Activated CD4-positive, alpha-beta T cell treated with anti-CD3 and anti-CD28 coated beads, Interleukin-2, amount 10 ng/mL, durations not matched to agents 7 days and 5 days (primary cell): ENCODE measurements at places on chromosomes 1 and 21.

DNA sequence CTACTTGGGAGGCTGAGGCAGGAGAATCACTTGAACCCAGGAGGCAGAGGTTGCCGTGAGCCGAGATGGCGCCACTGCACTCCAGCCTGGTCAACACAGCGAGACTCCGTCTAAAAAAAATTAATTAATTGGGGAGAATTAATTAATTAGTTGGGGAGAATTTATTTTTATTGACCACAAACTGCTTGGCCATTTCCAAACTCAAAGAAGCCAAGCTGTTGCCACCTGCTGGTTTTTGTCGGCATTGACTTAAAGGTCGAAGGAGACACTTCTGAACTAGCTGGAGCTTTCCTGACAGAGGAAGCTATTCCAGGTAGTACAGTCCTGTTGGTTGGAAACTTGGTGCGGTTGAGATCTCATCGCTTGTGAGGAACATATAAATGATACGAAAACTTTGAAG, 13.1 kb downstream of the MAP1LC3C start:
- no peak for DNase-seq

DNA sequence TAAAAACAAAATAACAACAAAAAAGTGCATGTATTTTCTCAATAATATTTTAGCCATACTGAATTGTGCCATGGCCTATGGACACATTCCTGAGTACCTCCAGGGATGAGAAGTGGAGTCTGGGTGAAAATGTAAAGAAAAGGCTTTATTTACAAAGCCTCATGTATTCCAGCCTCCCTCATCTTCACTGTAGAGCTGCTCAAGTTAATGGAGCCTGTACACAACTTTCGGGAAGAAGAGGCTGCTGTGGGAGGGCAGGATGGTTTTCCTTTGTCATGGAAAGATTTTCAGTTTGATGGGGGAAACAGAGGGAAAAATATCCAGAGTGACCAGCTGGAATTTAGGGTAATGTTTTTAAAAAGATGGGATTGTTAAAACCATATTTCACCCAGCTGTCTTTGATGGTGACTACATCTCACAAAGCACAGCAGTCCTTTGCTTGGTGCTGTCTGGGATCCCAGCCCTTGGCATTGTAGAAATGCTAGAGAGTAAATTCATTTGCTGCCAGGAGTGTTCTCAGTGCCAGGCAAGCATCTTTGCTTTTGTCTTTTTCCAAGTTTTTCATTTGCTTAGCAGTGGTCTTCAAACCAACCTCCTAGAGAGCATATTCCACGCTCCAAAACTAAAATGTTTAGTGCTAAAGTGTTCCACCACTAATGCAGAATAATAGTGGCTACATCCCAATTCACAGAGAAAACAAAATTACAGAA, 54.9 kb downstream of the DPT start:
- no peak for DNase-seq

DNA sequence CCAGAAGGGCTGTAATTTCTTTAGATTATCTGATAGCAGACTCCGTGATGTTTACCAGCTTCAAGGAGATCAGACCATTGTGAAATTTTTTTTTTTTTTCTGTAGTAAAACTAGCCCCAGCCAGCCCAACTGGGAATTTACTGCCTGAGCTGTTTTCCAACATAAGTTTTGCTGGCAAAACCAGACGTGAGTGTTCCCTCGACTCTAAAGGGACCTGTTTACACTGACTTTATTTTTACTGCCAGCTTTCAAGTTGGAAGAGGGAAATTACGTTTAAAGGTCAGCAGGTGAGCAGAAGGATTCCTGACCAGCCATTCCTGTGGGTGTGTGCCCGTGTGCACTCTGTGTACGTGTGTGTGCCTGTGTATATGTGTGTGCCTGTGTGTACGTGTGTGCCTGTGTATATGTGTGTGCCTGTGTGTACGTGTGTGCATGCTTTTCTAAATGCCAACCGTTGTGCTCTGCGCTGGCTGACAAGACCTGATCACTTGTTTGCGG, 374 bp downstream of the MAB21L3 start:
- no peak for DNase-seq

GRCh38 chr1:4681026-4681425, 26.6 kb downstream of the AJAP1 start:
- DNase-seq, result no peak

GRCh38 chr1:7989762-7990428, 28.4 kb downstream of the PARK7 start:
- DNase-seq, result no peak

DNA sequence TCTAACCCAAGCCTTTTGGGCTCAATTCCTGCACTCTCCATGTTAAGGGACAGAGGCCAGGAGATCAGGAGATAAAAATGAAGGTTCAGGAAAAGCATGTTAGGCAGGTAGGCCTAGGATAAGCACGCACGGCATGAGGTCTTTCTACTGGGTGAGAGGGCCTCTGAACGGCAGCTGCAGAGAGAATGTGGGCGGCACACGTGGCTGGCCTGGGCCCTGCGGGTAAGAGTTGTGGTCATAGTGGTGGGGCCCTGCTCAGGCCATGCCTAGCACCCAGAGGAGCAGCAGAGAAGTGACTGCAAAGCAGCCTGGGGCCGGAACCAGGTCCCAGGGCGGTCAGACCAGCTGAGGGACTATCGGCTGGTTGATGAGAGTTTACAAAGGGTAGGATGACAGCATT, 7.5 kb upstream of the FOXO6 start:
- DNase-seq, result no peak

DNA sequence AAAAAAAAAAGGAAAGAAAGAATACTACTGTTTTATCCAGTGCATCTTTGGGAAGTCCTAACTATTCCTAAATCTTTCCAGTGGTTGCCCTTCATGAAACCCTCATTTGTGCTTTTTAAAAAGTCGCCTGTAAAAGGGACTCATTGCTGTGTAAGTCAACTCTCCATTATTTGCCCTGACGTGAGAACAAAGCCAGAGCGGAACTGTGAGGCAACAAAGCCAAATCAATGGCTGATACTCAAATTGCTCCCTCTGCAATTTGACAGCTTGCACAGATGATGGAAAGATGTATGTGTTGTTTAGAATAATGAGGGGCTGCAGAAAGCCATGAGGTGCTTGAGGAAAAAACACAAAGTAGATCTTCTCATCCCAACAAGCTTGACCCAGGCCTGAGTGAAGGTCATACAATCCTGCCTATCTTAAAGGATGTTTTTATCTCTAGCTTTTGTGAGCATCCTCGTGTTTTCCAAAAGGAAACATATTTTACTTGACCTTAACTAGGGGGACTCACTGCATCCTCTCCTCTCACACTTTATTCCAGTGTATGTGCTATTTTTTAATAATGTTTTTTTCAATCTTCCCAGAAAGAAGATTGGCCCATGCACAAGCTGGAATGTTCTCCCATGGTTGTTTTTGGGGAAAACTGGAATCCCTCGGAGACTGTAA, 33.4 kb downstream of the SMYD2 start:
- no peak for DNase-seq

- DNase-seq, result no peak
These were observed 18.8 kb upstream of the ARHGEF10L start for GRCh38 chr1:17520473-17521319.

DNA sequence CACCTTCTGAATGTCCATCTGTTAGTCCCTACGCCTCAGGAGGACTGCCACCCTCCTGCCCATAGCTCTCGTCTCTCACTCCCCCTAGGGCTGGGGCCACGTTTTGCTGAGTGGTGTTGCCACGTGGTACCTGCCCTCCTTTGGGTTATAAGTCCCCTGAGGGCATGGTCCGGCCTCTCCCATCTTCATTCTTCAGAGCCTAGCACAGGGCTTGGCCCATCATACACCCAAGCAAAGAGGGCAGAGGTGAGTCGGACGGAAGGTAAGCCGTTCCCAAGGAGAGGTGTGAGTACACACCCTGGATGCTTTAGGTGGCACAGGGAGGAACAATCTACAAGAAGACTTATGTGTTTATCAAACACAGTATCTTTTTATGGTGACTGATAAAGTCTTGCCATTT, 10.9 kb downstream of the PADI2 start:
- DNase-seq, result no peak

GRCh38 chr1:63327417-63328054, 5.2 kb downstream of the FOXD3 start:
- peak; percentile 45 for DNase-seq

GRCh38 chr1:231190456-231190855, 28.6 kb downstream of the TRIM67 start:
- no peak for DNase-seq

DNA sequence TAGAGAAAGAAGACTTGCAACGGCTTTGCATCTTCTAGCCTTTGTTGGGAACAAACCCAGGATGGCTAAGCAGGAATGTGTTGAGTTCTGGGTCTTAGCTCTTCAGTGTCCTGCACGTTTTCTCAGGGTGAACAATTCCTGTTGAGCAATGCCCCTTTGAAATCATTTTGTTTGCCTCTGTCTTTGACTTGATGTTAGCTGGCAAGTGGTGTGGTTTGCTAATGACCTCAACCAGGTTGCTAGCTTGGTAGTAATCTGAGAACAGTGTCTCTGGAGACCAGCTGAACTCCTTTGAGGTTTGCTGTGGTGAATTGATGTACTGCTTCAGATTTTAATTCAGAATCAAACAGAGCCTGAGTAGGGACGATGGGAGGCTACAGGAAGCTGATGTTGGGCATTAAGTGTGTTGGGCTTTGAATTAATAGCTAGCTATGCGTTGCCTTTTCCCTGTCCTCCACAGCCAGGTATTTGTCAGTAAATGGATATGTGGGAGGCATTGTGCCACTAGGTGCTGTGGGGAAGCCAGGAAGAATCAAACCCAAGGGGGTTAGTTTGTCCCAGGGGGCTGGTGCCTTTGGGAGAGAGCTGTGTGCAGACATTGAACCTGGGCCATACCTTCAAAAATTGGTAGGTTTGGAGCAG, 23.3 kb upstream of the SRSF10 start:
- no peak for DNase-seq

DNA sequence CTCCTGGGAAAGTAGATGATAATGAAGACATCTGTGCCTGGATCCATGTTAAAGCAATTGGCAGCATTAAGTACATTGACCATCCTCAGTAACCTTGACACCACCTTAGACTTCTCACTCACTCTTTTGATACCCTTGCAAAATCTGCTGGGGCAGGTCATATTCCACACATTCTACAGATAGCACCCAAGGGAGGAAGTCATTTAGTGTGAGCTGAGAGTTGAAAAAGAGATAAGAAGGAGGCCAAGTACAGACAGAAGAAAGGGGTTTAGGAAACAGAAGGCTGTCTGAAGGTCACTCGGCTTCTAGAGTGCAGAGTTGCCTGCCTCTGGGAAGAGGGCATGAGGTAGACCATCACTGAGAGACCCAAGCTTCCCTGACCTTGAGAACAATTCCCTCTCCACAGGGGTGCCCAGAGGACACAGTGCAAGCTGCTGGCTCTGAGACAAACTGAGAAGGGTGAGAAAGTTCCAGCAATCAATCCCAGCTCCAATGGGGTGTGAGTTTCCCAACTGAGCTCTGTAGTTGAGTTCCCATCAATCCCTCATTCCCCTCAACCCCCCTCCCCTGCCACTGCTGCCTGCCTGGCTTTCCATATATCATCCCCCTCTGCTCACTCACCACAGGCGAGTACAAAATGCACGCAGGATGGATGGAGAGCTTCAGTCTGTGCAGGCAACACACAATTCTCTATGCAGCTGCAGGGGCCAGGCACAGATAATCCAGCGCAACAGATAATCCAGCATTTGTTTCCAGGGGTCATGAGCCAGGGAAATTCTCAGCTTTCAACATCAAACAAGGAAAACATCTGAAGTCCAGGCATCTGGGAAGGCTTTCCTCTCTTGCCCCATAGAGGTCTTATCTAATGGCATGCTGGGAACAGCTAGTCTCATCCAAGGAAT, 7.4 kb upstream of the MOB3C start:
- DNase-seq, result no peak

DNA sequence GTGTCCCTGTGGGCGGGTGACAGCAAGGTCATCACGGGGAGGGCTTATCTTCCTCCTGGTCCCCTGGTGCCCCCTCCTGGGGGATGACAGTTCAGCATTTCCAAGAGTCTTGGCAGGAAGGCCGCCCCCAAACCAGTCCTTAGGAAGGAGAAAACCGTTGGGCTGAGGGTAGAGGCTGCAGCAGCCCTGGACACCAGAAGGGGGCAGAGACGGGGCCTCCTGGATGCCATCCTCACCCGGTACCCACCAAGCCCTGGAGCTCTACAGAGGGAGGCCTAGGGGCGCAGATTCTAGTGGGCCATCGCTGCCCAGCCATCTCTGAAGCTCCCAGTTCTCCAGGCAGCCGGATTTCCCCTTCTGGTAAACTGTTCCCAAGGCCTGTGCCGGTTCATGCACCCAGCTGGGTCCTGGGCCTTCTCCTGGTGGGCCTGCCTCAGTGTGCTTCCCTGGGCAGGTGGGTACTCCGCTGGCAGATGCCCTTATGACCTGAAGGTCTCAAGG, 14.8 kb upstream of the ZNF669 start:
- no peak for DNase-seq

DNA sequence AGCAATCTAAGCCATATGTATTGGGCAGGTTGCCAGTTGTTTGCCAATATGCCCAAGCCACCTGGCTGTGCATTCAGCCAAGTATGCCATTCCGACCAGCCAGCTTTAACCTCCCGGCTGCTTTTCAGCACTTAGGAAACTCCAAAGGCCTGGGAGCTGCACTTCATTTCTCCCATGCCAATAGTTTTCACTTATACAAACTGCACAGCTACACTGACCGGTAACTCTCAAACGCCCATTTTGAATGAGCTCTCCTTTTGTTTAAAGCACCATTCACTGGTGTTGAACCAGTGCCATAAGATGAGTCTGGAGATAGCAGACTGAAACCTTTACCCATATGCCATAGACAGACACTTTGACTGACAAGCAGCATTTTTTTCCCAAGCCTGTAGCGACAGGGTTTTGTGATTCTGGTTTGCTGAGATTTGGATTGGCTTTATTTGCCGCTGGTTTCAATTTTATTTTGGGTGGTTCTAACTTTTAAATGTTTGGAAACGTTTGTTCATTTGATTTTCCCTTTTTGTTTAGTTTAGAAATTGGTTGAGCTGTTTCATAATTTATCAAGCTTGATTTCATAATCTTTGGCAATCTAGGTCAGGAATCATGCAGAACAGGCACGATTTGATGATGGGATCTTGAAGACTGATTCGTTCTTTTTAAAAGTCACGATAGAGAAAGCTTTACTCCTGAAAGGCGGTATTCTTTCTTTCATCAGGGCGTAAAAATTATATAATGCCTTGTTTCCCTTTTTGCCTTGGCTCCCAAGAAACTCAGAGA, 144.6 kb downstream of the NFIA start:
- DNase-seq, result no peak

- DNase-seq, result no peak
These were observed 13.0 kb downstream of the PCNX2 start for GRCh38 chr1:233282582-233282886.

GRCh38 chr1:104671684-104672353, 922.1 kb downstream of the AMY1C start:
- DNase-seq, result no peak
